ENCODE measurements at places on chromosomes 2 and 18.

DNA sequence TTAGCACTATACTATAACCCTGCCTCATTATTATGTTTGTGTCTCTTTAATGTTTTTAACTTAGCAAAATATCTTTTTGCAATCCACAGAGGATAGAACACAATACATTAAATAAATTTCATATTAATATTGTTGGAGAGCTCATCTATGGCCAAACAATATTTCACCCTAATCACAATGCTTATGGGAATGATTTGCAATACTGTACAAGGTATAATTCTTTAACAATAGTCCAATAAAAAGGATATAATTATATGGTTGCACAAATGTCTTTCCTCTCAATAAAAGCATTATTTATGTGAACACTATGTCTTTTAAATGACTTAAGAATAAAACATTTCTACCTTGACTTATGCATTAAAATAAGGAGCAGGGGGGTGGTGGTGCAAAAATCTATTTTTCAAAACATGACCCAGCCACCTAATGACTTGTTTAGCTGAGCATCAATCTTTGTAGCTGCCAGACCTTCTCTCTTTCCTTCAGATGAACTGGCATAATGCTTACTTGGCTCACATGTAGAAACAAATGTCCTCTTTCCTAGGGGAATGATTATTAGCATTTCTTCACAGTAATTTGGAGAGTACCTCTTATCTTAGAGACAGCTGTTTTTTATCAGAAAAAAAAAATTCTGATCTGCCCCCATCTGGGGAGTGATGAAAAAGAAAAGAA is 1933.6 kb upstream of the LRRTM1 start:
- no peak for DNase-seq

- peak; percentile 62 for DNase-seq
Observed at GRCh38 chr18:62877411-62878221, 162.3 kb downstream of the PHLPP1 start.

DNA sequence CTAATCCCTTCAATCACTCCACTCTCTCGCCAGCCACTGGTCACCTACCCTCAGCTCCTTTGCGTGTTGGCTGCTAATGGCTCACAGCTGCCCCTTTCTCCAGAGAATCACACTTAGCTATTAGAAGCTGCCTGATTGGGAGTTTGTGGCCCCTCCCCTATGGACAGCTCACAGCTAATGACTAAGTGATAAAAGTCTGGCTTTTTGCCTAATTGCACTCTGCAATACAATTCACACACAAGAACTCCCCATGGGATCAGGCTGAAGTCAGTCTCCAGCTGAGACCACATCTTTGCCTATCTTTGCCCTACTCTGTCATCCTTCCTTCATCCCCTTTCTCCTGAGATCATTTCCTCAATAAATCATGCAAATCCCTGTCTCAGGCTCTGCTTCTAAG is 701.9 kb upstream of the RAB6C start:
- DNase-seq: no peak

DNA sequence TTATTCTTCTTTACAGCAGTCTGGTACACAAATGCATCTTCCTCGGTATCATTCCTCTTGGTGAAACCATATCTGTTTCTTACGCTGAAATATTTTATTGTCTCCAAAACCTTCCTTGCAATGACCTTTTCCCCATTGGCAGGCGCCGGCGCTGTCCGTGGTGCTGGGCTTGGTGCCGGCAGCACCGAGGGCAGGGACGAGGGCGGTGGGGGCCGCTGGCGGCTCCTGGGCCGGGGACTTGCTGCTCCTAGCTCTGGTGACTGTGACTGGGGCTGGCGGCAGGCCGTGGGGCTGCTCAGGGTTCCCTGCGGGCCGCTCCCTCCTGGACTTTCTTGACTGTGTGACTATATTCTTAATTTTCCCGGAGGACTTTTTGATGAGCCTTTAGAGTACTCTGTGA is 72.5 kb downstream of the GPR39 start:
- peak; percentile 82 for DNase-seq

GRCh38 chr2:9217838-9218770 is 11.5 kb downstream of the ASAP2 start:
- DNase-seq: no peak

GRCh38 chr2:110099038-110099425 is 16.6 kb downstream of the MALL start:
- DNase-seq: peak; percentile 47

DNA sequence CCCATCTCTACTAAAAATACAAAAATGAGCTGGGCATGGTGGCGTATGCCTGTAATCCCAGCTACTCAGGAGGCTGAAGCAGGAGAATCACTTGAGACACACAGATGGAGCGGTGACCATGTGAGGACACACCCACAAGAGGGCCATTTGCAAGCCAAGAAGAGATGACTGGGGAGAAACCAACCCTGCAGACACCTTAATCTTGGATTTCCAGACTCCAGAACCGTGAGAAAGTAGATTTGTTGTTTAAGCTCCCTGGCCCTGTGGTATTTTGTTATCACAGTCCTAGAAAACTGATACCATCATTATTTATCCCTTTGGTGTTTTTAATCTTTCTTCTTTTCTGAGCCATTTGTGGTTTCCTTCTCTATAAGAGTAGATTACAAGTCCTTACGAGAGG is 88.6 kb upstream of the ID2 start:
- DNase-seq: no peak
